ENCODE measurements at places on chromosomes 1 and 21.
A peak's percentile ranks its signal among the peaks of the same experiment; 100 is the strongest.

- DNase-seq, result no peak
Observed at GRCh38 chr1:201557572-201557958, 18.6 kb downstream of the NAV1 start.

DNA sequence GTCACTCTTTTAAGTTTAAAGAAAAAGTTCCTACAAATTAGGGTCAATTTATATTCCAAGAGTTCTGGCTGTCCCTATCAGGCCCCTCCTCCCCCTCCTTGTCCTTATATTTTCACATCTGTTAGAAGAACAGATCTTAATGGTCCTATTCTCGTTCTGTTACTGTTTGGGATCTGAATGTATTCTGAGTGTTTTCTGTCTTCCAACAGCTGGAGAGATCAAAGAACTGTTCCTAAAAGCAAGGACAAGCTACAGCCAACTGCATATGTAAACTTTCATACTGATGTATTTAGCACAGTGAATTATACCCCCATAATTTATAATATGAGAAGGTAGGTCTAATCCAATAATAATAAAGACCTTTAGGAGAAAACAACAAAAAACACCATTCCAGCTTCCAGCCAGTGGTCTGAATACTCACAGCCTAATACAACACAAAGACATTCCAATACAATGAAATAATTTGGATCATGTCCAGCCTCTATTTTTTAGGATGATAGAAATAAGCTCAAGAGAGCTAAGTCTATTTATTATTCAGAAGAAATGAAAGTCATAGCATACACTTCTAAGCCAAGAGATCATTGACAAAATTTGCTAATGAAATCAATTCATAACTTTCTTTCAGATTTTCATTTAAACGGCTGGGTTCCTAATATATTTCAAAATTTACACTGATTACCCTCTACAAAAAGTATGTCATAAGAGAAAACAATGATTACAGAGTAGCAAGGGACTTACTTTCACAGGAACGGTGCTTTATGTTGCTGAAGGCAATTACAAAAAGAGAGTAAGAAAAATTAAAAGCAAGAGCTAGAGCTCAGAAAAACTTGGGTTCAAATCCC, 25.3 kb downstream of the WLS start:
- no peak for DNase-seq

- peak; percentile 29 for DNase-seq
Observed at GRCh38 chr1:16082283-16083038, 9.0 kb upstream of the FAM131C start.

GRCh38 chr1:16438924-16439323, 1.6 kb upstream of the NECAP2 start:
- DNase-seq, result no peak

DNA sequence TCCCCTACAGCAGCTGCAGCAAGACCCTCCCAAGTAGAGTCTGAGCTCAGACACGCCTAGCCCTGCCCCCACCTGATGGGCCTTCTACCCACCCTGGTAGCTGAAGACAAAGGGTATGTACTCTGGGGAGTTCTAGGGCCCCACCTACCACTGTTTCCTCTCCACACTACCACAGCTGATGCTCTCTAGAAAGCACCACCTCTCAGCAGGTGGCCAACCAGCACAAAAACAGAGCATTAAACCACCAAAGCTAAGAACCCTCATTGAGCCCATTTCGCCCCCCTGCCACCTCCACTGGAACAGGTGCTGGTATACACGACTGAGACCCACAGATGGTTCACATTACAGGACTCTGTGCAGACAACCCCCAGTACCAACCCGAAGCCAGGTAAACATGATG, 258.9 kb downstream of the SETD4 start:
- no peak for DNase-seq

DNA sequence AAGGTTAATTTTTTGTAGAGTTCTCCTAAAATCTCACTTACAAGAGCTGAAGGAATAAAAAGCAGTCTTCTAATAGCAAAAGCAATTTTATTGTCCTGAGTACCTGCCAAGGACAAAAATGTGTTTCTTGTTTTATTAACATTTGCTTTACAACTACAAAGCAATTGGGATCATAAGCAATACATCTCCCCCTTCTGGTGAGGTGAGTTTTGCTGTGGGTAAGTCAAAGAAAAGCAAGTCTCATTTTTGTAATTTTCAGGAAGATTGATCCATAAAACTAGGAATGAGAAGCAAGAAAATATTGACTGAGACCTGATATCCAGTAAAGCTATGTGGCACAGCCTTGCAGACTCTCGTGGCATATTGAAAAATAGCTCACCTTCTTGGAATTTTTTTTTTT, 2162.7 kb downstream of the NCAM2 start:
- DNase-seq, result no peak

DNA sequence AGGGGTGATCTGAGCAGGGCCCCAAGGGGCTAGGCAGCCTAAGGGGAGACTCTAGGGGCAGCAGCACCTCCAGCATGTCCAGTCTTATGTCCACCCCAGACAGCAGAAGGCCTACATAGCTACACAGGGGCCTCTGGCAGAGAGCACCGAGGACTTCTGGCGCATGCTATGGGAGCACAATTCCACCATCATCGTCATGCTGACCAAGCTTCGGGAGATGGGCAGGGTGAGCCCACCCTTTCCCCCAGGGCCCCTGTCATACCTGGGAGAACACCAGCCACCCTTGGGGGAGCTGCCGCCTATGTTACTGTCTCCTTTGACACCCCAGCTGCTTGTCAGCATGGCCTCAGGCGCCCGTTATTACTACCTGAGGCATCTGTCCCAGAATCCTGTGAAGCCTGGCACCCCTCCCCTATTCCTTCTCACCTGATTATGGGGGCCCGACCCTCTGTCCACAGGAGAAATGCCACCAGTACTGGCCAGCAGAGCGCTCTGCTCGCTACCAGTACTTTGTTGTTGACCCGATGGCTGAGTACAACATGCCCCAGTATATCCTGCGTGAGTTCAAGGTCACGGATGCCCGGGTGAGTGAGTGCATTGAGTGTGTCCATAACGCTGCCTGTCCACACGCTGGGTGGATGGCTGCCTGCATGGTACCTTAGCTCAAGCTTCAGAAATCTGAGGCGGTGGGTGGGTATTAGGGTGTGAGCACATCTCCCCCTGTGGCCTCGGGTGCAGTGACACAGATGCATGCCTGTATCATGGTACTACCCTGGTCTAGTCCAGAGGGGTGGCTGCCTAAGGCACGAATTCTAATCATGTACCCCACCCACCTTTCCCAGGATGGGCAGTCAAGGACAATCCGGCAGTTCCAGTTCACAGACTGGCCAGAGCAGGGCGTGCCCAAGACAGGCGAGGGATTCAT, 29.7 kb upstream of the KDM4A start:
- DNase-seq, result no peak

GRCh38 chr1:85544689-85545215, 35.8 kb upstream of the CCN1 start:
- no peak for DNase-seq

DNA sequence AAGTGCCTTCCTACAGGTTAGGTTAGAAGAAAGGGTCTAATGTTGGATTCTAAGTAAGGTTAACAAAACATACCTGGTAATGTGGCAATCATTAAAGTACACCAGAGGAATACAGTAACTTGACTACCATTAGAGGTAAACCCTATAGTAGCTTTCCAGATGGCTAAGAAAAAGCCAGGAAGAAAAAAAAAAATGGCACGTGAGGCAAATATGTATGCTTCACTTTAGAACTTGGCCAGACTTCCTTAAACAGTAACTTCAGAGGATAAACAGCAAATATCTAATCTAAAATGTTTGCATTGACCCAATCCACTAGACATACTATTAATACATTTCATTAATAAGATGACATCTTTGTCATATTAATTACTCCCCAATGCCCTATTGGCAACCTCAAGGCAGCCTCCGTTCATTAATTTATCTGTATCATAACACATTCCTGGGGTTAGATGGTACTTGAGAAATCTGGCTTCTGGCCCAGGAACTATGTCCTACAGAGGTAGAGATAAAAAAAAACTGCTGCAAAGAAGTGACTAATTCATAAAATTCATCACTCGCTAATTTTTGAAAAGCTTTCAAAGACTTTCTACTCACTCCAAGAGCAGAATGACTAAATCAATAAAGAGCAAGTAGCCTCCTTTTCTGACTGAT, 5.8 kb downstream of the DCAF8 start:
- no peak for DNase-seq

GRCh38 chr1:222084996-222085395, 343.1 kb upstream of the DUSP10 start:
- DNase-seq, result no peak

DNA sequence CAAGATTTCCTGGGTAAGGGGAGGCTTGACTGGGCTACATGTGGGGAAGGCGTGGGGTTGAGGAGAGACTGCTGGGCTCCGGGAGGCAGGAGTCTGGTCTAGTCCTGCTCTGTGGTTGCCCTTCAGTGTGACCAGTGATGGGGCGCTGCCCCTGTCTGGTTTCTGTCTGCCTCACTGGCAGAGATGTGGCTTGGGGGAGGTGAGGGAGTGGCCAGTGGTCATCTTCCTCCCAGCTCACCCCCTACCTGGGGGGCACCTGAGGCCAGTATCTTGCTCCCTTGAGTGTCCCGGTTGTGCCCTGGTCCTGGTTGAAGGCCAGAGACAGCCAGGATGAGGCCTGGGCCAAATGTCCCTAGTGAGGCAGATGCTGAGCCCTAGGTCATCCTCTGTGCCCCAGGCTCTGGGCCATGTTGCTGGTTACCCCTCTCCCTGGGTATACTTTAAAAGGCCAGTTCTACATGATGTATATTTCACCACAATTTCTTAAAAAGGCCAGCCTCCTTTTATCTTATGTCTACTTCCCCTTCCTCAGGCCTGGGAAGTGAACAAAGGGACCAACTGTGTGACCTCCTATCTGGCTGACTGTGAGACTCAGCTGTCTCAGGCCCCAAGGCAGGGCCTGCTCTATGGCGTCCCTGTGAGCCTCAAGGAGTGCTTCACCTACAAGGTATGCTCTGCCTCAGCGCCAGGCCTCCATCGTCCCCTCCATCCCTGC, 10.5 kb downstream of the FAAH start:
- no peak for DNase-seq

GRCh38 chr1:64114012-64114525, 89.4 kb upstream of the UBE2U start:
- DNase-seq, result no peak

- DNase-seq, result no peak
Observed at GRCh38 chr21:29812947-29813346, 126.8 kb downstream of the GRIK1 start.

DNA sequence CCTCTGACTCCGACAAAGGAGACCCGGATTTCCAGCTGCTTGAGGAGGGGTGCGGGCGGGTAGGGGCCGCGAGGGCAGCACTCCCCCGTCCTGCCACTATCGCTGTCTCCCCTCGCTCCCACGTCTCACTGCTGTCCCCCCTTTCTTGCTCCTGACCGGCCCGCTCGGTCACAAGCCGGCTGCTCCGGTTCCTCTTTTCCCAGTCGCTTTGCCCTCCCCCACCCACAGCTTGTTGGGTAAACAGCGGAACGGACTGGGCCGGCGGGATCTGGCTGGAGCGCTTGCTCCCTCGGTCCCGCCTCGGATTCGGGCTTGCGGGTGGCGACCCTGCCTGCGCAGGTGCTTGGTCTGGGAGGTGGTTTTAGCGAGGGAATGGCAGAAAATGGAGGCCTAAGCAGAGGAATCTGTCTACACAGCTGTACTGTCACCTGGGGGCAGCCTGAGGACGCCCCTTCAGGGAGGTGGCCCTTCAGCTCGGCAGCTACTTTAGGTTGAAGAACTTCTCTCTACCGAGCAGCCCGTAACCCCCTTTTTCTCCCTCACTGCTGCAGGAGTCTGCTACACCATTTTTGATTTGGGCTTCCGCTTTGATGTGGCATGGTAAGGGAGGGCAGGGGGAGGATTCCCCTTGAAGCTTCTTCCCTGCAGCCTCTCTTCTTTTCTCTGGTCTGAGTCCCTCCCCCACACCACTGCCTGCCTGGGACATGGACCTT, 645 bp downstream of the ATP6V0B start:
- DNase-seq, result no peak

DNA sequence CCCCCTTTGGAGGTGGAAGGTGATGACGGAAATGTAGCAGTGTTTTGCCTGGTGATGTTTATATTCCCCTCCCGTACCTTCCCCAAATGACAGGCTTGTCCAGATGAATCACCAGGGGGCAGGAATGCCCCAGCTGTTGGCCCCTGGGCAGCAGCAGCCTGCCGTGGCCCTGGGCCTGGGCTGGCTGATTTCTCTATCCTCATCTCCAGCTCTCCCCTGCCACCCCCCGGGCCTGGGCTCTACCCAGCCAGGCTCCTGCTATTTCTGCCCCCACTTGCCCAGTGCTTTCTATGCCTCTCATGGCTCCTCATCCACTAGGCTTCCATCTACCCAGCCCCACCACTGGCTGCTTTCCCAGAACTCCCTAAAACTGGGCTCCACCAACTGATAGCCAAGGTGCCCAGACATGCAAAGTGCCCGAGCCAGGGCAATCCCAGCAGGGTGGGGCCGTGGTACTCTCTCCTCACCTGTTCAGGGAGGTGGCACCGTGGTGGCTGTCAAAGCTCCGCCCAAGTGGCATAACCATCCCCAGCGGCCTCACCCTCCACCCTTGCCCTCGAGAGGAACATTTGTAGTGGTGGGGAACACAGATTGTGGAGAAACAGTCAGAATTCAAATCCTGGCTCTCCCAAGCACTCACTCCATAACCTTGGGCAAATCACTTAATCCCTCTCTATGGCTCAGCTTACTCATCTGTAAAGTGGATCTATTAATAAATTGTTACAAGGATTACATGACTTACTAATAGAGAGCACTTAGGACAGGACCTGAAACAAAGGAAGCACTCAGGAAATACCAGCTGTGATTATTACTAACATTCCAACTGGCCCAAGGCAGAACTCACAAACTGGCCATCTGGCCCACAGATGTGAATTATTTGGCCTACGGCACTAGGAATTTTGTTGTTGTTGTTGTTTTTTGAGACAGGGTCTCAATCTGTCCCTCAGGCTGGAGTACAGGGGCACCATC, 12.8 kb upstream of the ECE1 start:
- no peak for DNase-seq

DNA sequence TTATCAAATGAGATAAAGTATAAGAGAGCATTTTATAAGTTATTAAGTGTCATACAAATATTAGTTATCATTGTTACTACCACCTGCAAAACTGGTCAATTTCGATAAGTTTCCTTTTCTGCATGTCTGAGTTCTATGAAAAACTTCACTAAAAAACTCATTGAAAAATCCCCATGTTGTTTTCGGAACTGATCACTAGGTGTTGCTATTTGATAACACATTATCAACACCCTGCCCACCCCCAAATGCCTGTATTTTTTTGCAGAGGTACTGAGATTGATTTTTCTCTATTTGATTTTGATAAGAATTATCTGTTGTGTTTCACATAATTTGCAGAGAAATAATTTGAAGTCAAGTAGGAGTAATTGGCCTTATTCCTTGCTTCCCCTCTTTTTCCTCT, 22.1 kb upstream of the DISP1 start:
- DNase-seq, result no peak

GRCh38 chr21:27787046-27787445, 820.2 kb upstream of the ADAMTS5 start:
- DNase-seq, result no peak

DNA sequence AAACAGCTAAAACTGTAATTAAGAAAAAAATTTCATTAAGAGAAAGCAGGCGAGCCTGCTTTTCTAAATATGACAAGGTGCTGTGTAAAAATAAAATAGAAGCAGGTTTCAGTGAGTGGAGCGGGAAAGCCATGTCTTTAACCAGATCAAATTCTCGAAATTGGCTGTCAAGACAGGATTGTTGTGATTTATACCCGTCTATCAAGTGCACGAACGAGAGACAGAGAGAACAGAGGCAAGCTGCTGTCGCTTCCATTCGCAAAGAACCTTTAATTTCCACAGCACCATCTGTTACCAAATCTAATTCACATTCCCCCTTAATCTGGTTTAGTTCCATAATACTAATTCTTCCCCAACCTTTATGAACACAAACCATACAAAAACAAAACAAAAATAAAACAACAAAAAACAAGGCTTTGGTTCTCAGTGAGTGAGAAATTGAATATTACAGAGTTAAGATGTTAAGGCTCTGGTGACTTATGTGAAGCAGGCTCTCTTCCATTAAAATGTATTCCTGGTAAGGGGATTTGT, 35.0 kb downstream of the ESRRG start:
- DNase-seq, result no peak
